BE2C (cell line): ENCODE measurements at places on chromosomes 5 and 9.
A peak's percentile ranks its signal among the peaks of the same experiment; 100 is the strongest.

DNA sequence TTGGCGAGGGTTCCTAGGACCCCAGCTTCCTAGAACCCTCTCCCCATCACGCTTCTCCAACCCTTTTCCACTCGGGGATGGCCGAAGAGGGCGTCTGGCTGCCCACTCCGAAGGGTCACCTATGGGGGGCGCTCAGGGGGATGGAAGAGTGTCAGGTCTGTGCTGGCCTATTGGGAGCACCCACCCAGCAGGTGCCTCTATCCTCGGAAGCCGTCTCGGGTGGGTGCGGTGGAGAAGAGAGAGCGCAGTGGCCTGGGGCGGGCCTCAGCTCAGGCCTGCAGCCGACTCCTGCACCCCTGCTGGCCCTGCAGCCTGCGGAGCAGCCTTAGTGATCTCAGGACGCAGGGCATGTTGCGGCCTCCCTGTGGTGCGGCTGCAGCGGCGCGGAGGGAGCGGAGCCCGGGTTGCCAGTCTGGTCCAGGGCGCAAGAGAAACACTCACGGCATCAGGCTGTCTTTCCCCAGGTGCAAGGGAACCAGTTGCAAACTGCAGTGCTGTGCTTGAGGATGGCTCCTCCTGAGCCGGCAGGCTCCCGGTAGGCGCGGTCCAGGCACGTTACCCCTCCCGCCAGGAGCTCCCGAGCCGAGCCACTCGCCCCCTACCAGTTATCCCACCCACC is 1.5 kb upstream of the IRX2 start:
- DNase-seq: no peak

GRCh38 chr5:149518620-149519019 is 32.6 kb downstream of the CSNK1A1 start:
- DNase-seq: no peak

- DNase-seq: no peak
Observed at GRCh38 chr5:98474782-98475181, 298.7 kb upstream of the RGMB start.

DNA sequence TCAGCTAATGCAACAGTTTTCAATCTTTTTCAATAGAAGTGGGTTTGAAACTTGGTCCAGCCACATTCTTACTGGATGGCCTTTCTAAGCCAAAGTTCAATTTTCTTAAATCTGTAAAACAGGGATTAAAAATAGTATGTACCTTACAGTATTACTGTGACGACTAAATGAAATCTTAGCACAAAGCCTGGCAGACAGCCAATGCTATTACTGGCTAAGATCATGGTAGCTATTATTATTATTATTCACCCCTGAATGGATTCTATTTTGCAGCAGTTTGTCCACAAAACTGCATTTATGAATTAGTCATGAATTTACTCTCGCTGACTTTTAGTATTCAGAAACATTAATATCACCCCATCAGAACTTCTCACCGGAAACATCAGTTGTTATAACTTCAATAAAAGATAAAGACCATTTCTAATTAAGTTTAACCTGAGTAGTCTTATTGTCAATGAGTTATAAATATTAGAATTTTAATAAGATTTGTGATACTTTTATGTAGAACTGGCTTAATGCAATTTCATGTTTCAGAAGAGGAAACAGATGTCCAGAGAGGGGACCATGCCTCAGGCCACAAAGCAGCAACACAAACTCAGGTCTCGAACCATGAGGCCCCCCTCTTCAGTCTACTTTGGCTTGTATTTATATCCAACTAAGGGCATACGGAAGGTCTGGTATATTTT is 468.2 kb downstream of the ARHGEF28 start:
- peak; percentile 72 for DNase-seq

- no peak for DNase-seq
Observed at GRCh38 chr9:73269430-73270101, 117.9 kb downstream of the ANXA1 start.
